ENCODE measurements at places on chromosomes 2 and 18.

- no peak for DNase-seq
Observed at GRCh38 chr18:31143025-31143424, 19.6 kb downstream of the DSC1 start.

DNA sequence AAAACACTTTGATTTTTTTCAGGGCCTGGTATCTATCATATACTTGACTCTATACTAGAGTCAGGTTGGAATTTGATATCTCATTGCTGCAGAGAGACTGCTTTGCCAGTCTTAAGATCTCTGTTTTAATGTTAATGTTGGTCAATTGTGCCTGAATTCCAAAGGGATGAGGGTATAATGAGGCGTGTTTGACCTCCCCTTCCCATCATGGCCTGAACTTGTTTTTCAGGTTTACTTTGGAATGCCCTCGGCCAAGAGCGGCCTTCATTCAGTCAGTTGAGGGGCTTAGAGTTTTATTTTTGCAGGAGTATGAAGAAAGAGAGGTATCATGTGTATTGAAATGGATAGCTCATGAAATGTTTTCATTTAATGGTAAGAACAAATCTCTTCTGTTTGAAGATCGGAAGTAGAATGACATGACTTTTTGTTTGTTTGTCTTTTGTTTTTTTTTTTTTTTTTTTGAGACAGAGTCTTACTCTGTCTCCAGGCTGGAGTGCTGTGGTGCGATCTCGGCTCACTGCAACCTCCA, 119.0 kb downstream of the KIAA1328 start:
- peak; percentile 82 for DNase-seq

DNA sequence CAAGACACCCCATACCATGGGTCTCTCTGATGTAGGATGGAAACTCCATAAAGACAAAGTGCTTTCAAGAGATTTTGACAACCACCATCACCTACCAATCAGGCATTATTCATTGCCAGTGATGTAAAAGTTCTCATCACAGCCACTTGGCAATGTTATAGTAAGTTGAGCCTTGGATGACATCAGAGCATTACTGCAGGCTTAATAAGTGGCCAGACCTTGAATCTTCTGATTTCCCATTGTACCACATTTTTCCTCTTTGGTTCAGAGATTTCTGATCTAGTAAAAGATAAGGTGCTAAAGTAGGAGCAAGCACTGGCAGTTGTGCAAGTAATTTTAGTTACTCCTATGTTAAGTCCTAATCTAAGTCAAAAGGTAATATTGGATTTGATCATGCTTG, 36.5 kb downstream of the OSR1 start:
- DNase-seq = no peak

- DNase-seq = no peak
Observed at GRCh38 chr2:88184762-88185161, 14.6 kb downstream of the THNSL2 start.

- peak; percentile 83 for DNase-seq
Observed at GRCh38 chr2:190791347-190791975, 89.2 kb upstream of the GLS start.

DNA sequence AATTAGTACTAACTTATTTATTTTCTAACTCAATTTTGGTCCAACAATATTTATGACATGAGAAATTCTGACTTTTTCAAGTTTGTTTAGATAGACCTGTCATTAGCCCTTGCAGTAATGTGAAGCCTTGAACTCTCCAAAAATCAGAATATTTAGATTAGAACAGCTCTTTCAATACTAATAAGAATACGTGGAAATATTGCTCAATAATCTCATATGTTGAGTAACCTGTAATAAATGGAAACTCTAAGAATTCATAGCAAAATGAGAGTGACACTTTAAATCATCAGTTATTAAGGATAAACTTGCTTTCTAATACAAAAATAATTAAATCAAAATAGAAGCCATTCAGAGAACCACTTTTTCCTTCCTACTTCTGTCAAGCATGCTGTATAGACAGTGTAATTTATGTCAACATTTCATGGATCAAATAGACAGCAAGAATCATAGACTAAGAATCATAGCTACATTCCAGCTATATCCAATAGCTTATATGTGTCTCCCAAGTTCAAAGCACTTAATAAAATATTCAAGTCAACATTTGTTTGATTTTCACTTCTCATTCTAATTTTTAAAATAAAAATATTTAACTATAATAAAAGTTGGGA, 710.3 kb upstream of the SOX11 start:
- DNase-seq = no peak

GRCh38 chr2:96326990-96327820, 2.1 kb downstream of the ITPRIPL1 start:
- no peak for DNase-seq

- DNase-seq = no peak
Observed at GRCh38 chr2:99425022-99425421, 64.8 kb downstream of the REV1 start.

DNA sequence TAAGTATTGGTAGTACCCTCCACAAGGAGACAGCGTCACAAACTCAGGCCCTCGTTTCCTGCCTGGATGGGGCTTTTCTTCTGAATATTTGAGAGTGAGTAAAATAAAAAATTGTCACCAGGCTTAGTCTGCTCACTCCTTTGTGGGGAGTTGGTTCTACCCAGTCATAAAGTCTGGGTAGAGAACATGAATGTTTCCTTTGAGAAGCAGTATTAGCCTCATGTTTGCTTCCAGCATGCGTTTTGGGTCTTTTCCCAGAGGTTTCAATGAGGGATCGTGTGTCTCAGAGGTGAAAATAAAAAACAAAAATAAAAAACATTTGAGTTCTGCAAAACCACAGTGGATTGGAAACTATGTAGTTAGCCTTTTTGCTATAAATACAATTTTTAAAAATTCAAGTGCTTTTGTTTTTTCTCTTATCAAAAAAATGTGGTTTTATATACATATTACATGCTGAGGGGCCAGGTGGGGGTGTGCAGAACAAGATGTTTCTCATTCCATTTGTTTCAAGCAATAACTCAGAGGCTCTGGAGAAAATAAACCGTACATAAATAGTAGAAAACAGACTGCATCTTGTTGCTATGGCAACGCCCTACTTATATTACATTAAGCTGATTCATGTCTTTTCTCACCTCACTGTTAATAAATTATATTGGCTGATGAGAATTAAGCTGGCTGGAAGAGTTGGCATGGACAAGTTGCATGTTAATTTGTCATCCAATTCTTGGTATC, 225.4 kb upstream of the FBXO11 start:
- DNase-seq = no peak

DNA sequence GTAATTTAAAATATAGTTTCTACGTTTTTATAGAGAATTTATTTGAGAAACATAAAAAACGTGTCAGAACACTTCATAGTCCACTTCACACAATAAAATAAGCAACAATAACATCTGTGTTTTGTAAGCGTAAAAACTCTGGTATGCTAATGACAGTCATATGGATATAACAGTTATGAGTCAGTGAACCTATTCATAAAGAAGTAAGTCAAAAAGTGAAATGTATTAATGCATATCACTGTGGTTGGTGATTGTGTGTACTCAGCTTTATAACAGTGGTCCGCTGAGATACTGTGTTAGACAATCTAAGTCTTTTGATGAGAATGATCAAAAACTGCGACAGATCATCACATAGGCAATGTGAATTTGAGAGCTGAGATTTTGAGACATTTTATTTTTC, 153.2 kb downstream of the WDR7 start:
- DNase-seq = no peak

DNA sequence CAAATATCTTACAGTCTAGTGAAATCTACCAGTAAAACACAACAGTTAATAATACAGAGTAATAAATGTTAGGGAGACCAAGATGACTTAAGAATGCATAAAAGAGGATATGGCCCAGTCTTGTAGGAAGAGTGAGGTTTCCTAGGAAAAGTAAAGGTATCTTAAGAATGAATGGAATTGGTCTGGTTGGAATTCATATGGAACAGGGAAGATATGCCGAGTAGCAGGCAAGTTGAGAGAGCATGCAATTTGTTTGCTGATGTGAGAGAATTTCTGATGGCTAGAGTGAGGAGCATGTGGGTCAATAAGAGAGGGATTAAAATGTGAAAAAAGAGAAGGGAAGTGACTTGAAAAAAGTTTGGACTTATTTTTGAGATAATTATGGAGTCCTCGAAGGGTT, 512.9 kb upstream of the ZEB2 start:
- no peak for DNase-seq

DNA sequence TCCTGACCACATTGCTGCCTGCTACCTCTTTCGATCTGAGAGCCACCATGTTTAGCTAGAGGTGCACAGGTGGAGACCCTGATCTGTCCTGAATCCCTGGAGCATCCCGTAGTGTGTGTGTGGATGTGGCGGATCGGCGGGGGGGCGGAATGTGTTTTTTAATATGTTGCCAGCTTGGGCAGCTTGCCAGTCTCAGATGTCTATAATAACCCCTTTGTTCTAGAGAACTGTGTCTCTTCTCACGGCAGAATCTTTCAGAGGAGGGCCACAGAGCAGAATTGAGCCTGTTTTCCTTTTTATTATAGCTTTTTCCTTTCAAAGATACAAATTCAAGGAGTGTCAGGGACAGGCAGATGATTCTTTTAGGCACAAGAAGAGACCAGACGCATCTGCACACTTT, 934.1 kb upstream of the KLHL29 start:
- no peak for DNase-seq

DNA sequence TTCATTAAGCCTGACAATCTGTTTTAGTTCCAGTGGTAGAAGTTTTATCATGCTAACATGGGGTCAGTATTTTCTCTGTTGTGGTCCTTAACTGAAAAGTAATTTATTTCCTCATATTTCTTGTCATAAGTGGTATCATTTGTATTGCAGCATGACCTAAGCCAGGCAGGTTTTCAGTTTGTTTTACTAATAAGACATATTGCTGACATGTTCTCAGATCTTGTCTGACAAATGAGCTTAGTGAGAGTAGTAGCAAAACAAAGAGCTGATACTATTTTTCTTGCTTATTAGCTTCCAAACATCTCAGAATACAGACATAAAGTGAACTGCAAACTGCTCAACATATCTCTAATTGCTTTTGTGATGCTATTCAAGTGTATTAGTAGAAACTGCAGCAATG, 293.6 kb downstream of the DSEL start:
- DNase-seq = no peak

DNA sequence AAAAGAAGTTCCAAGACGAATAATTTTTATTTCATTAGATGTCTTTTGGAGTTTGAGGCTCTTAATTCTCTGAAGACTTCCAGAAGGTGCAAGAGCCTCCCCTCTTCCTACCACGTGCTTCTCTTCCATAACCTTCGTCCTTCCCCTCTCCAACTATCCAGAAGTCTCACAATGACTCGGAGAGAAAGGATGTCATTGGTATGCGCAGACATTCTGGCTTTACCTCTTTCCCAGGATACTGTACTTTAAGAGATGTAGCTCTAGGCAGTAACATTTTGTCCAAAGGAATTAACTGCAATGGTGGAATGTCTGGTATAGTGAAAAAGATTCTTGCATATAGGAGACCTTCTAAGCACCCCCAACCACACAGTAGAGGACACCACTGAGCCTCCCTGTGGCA, 249.0 kb upstream of the OSR1 start:
- DNase-seq = peak; percentile 70

DNA sequence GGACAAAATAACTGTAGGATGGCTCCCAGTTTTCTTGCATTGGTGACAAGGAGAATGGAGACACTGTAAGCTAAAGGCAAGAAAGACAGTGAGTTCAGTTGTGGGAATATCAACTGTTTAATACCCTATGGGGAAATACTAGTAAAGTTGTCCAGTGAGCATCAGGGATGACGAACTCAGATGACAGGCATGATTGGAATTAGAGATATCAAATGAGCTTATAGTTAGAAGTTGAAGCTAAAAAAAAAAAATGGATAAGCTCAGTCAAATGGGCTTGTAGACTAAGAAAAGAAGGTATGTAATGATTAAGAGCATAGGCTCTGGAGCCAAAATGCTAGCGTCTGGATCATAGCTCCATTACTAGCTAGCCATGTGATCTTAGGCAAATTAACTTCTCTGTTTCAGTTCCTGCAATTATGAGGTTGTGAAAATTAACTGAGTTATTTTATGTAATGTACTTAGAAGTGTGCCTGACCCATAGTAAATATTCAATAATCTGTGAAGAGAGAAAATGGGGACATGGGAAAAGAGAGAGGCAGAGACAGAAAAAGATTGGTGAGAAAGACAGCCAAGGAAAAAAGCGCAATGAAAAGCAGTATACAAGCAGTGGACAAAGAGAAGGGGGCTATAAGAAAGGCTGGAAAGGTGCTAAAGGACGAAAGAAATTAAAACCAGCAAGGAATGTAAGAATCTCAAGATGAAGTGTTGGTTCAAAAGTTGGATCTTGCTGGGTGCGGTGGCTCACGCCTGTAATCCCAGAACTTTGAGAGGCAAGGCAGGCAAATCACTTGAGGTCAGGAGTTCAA, 95.7 kb upstream of the SLC39A10 start:
- DNase-seq = no peak

GRCh38 chr2:142673836-142674235, 203.6 kb upstream of the KYNU start:
- no peak for DNase-seq

DNA sequence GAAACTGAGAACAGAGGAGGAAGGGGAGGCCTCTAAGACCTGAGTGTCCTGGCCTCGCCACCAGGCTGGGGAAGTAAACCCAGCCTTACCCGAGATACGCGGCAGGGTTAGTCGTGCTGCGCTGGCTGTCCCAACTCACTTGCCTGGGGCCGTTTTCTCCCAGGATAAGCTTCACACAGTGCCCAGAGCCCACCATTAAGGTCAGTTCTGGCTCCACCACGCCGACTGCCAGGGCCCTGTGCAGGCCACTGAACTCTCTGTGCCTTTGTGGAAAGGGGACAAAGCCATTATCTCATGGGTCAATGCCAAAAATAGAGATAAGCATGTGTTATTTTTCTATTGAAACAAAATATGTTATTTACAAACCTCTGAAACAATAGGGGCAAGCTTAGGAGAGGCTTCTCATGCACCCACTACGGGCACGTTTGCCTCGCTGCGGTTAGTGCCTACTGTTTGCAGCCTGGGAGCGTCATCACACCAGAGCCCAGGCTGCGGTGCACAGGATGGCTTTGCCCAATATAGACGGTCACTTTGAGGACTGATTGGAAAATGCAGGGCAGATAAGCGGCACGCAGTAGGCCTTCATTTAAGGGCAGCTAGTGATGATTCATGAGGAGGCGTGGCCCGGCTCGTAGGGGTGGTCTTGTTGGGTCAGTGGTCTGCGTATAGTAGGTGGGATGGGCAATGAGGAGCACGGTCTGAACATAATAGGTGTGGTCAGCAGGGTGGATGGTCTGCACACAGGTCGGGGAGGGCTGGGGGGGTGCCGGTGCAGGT, 242.1 kb downstream of the GLI2 start:
- DNase-seq = no peak

- no peak for DNase-seq
Observed at GRCh38 chr2:6181525-6181924, 489.3 kb downstream of the SOX11 start.

GRCh38 chr2:21945658-21946057, 821.9 kb downstream of the TDRD15 start:
- DNase-seq = no peak

GRCh38 chr2:239004274-239005015, 156.6 kb downstream of the TWIST2 start:
- peak; percentile 40 for DNase-seq

DNA sequence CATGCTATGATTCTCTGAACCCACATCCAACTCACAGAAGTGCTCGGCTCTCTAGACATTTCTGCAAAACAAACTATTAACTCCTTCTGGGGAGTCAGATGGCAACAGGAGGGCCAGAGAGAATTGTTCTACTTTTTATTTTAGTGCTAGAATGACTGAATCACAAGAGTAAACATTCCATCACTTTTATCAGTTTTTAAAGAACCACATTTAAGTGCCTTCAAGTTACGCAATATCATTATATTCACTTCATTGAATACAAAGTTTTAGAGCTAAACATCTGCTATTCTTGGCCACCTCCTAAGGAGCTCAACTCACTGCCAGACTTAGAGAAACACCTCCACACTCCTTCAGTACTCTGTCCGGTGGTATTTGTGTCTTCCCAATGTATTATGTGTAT, 22.4 kb downstream of the B4GALT6 start:
- DNase-seq = no peak

Data from islet precursor cell (in vitro differentiated cells).